ENCODE measurements at places on chromosomes 12 and 14.

- no peak for DNase-seq
These were observed 4.2 kb upstream of the KLC1 start for GRCh38 chr14:103624860-103625259.

GRCh38 chr12:128261757-128262156, 5.2 kb upstream of the TMEM132C start:
- no peak for DNase-seq

- no peak for DNase-seq
These were observed 217.9 kb downstream of the CRADD start for GRCh38 chr12:93895089-93895445.

DNA sequence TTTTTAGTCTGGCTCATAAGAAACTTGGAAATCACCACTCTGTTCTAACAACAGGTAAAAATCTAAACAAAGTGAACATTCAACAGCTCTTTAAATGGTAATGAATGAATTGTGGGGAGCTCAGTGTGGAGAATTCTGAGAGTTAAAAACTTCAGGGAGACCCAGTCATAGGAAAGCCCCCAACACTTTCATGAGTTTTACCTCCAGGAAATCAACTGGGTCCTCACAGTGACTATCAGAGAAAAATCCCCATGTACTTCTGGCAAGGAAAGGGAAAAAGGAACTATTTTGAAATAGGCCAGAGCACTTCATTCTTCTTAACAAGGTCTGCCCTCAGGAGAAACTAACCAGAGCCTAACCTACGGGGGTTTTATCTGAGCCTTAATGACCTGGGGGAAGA, 134.7 kb downstream of the CMAS start:
- DNase-seq = no peak

GRCh38 chr12:83122623-83122934, 435.9 kb downstream of the TMTC2 start:
- no peak for DNase-seq

- DNase-seq = no peak
These were observed 227.3 kb downstream of the KTN1 start for GRCh38 chr14:55807053-55807880.

GRCh38 chr12:110316861-110317260, 35.8 kb downstream of the ATP2A2 start:
- DNase-seq = no peak

GRCh38 chr12:38711054-38711453, 194.3 kb downstream of the CPNE8 start:
- no peak for DNase-seq

DNA sequence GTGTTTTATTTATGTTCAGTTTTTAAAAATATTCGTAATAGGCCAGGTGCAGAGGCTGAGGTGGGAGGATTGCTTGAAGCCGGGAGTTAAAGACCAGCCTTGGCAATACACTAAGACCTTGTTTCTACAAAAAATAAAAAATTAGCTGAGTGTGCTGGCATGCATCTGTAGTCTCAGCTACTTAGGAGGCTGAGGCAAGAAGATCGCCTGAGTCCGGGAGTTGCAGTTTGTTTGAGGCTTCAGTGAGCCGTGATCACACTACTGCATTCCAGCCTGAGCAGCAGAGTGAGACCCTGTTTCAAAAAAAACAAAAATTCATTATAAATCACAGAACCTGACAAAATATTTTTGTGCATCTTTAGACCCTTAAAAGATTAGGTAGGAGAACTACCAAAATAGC, 240.1 kb upstream of the ARHGAP5 start:
- no peak for DNase-seq

DNA sequence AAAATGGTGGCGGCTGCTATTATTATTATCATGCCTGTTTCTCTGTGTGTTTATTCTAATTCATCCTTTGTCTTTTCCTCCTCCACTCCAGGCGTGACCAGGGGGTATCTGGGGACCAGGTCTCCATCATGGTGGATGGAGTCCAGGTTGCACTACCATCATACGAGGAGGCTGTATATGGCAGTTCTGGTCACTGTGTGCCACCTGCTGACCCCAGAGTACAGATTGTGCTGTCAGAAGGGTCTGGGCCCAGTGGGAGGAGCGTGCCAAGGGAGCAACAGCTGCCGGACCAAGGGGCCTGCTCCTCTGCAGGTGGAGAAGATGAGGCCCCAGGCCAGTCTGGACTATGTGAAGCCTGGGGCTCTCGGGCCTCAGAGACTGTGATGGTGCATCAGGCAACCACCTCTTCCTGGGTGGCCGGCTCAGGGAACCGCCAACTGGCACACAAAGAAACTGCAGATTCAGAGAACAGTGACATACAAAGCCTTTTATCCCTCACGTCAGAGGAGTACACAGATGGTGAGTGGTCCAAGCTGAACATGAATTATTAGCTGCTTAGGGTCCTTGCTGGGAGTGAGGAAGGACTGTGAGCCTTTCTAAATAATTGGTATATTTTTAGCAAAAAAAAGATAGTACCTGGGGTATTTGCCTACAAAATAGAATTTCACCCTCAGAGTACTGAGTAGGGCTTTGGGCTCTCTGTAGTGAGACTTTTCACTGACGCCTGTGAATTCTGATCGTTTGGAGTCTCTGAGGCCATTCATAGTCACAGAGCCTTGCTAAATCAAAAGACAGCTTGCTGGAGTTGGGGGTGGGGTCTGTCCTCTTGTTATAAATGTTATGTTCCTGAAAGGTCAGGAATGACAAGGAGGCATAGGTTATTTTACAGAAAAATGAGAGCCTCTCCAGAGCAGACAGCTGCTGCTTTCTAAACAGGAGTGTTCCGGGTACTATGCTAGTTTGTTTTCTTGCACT, 58.1 kb upstream of the SRSF5 start:
- DNase-seq = no peak

DNA sequence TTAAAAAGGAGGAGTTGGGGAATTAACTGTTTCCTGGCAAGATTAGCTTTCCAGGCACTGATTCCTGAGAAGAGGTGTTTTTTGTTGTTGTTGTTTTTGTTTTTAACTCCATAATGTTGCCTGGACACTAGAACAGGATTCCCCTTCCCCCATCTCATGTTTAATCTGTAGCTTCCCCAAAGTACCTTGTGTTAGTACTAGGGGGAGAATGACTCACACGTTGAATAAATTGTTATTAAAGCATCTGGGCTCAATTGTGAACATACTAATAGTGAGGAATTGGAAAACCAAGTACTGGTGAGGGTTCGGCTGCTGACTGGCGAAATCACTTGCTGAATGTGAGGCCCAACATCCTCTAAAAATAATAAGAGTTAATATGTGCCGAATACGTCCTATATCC, 1.3 kb upstream of the GNG2 start:
- DNase-seq = no peak

- no peak for DNase-seq
These were observed 168.1 kb downstream of the PDZRN4 start for GRCh38 chr12:41356181-41356580.

GRCh38 chr14:85528897-85529631, 880 bp upstream of the FLRT2 start:
- no peak for DNase-seq

DNA sequence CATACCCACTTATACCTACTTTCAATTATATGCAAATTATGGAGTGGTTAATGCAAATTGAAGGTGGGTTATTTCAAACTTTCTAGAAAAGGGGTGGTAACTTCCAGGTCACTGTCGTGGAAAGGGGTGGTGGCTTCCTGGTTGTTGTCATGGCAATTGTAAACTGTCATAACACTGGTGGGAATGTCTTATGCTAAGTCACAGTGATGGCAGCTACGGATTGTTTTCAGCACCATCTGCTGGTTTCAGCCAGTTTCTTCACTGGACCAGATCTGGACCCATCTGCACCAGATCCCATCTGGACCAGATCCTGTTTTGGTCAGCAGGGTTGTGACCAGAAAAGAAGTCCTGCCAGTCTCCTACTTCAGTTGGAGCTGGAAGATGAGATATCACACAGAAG, 1469.3 kb downstream of the AACS start:
- no peak for DNase-seq

DNA sequence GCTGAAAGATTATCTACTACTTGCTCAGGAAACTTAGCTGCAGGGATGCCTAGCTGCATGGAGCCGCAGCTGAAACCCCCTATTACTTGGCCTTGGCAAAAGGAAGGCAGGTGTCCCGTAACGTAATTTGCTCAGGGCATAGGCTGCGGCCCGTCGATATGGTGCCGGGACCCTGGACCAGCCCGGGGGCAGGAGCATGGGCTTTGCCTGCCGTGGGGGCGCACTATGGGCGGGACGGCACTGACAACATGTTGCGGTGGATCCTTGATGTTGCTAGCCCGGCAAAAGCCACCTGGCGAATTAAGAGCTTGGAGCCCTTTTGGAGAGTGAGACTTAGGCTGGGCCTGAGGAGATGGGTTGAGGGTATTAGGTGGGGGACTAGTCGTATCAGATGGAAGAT, 1551.2 kb downstream of the AACS start:
- no peak for DNase-seq

DNA sequence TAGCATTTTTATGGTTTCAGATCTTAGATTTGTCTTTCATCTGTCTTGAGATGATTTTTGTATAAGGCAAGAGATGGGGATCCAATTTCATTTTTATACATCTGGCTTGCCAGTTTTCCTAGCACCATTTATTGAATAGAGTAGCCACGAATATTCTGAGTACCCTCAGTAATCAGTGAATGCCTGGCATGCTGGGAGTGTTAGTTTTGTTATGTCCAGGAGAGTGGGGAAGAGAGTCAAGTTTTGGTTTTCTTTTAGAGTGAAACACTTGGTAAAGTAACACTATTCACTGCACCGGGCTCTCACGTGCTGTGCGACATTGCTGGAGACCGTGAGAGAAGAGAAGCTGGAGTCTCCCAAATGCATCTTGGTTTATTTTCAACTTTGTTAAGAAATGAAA, 31.3 kb downstream of the DERA start:
- DNase-seq = no peak

DNA sequence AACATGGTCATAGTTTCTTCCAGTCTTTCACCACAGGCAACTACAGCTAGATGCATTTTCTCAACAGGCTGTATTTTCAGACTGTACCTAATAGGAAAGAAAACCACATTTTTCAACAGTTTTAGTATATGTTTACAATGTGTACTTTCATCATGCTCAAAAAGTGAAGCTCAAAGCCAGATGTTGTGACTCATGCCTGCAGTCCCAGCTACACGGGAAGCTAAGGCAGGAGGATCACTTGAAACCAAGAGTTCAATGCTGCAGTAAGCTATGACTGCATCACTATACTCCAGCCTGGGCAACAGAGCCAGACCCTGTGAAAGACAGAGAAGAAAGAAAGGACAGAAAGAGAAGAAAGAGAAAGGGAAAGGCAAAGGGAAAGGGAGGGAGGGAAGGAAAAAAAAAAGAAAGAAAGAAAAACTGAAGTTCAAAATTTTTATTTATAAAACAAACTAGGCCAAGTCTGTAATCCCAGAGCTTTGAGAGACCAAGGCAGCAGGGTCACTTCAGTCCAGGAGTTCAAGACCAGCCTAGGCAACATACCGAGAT, 25.5 kb downstream of the GXYLT1 start:
- DNase-seq = no peak

DNA sequence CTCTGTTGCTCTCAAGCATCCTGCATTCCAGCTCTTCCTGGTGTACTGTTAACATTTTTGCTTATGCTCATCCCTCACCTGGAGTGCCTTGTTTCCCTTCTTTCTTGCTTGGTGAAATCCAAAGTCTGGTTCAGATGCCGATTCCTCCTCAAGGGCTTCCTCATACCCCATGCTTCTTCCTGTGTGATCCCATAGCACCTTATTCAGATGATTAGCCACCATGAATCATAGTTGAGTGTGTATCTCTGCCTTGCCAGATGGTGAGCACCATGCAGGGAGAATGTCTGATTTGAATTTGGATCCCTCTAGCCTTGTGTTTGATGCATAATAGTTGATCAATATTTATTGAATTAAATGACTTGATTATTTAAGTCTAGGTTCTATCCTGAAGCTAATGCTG, 39.4 kb upstream of the ANO4 start:
- DNase-seq = peak; percentile 54

GRCh38 chr14:70018713-70019211, 139.5 kb downstream of the SMOC1 start:
- no peak for DNase-seq

- no peak for DNase-seq
These were observed 29.1 kb downstream of the SLCO1A2 start for GRCh38 chr12:21305661-21306060.

DNA sequence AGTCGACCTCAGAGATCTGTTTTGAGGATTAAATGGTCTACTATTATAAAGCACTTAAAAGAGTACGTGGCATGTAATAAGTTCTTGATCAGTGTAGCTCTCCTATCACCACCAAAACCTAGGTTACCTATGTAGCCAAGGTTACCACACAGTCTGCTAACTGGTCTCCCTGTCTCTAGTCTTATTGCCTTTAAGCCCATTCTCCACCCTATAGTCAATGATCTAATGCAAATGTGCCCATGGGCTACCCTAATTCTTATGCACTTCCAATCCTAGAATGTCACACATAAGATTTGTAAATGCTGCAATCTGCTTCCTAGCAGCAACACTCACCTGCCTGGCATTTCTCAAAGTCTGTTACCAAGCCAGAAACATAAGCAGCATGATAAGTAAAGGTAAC, 44.9 kb downstream of the C2CD5 start:
- DNase-seq = no peak

DNA sequence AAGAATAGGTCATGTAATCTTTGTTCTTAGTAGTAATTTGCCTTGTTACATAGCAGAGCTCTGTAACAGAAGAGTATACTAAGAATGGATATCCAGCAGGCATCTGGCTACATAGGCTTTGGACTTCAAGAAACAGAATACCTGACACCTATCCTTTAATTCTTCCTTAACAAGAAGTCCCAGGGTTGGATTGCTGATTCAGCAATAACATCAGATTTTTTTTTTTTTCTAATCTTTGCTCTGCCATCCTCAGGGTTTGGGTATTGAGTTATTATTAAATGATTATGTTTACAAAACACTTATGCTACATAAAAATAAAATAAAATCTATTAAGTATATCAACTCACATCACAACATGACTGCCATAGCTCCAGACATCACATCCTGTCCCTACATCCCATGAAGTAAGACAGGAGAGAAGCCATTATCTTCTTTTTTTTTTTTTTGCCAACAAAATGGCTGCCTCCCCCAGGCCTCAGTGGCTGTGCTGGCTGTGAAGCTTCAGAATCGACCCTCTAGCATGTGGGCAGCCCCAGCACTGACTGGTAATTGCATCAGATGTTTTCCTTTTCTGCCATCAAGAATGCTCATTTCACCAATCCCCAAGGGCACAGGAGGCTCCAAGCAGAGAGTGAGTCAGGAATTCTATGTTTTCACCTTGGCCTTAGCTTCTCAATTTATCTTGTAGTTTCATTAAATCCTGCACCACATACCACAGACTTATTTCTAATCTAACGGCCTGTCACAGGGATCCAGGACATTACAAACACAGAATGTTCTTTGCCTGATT, 186.2 kb downstream of the DICER1 start:
- DNase-seq = no peak

- no peak for DNase-seq
These were observed 44.4 kb downstream of the SLC8B1 start for GRCh38 chr12:113290506-113290905.

DNA sequence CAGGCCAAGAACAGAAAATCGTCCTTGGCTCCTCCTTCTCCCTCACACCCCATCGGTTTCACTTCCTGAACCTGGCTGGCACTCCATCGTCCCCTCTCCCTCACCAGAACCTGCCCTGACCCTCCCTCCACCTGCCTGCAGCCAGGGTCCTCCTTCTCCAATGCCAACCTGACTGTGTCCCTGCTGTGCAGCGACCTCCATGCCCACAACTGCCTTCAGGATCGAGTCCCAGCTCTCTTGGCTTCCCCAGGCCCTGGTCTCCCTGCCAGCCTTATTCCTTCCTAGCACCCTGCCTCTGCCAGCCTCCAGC, 19.8 kb downstream of the HVCN1 start:
- DNase-seq = no peak

GRCh38 chr14:55599250-55599879, 19.4 kb downstream of the KTN1 start:
- no peak for DNase-seq
